Activated naive CD4-positive, alpha-beta T cell treated with Interleukin-2 at 50 U/mL for 16 hours (primary cell): ENCODE measurements at places on chromosomes 16 and 17.

DNA sequence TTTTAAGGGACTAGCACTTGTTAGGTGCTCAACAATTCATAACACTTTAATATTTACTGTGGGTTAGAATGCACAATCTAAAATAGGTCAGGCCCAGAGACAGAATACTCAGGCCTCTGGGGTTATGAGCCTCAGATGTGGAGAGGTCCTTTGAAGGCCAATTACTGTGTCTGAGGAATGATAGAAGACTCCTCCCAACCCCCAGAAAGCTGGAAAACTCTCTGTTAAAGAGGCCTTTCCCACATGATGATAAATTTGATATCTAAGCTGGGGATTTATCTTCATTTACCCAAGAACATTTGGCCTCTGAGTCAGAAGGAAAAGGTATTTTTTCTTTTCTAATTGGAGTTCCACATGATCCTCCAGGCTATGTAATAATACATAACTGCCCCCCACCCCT is 41.1 kb upstream of the MMD start:
- no peak for DNase-seq

GRCh38 chr16:86298758-86299134 is 211.6 kb upstream of the FOXF1 start:
- no peak for DNase-seq

DNA sequence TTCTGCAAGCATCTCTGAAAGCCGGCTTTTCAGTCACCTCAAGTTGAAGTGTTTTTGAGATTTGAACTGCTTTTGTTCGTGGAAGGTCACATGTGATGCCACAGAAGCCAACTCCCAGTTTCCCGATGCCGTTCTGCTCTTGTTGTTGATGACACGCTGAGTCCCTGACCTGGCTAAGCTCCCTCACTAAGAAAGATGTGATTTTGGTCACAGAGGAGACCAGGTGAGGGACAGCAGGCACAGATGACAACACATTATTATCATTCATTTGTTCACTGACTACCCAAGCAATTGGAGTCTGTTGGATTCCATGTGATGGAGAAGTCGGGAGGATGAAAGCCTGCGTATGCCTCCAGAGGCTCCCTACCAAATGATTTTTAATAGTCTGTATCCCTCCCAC is 822.4 kb upstream of the RBFOX1 start:
- no peak for DNase-seq

DNA sequence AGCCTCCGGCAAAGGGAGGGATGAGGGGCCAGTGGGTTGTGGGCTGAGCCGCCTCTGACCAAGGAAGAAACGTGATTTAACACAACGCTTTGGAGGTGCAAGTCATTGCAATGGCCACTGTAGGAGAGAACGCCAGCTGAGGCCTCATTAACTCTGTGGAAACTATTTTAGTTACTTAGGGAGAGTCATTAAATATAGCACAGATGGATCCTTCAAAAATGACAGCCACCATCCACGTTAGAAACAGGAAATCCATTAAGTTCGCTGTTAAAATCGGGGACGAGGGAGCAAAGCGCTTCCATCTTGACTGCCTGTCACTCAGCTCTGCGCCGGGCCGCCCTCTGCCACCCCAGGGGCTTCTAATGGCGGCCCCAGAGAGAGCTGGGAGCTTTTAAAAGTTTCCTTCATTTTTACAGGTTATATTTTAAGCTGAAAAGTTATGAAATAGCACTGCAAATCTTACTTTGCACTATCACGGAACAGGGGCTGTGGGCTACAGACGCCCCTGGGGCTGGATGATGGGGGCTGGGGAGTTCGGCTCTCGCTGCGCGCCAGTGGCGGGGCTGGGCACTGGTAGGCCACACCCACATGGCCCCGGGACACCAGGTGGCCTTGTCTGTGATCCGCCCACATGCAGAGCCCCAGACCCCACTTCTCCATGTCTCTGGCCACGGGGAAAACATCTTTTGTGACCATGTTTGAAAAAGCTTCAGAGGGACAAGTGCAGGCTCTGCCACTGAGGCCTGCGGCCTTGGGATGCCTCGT is 54.6 kb downstream of the LMF1 start:
- no peak for DNase-seq

DNA sequence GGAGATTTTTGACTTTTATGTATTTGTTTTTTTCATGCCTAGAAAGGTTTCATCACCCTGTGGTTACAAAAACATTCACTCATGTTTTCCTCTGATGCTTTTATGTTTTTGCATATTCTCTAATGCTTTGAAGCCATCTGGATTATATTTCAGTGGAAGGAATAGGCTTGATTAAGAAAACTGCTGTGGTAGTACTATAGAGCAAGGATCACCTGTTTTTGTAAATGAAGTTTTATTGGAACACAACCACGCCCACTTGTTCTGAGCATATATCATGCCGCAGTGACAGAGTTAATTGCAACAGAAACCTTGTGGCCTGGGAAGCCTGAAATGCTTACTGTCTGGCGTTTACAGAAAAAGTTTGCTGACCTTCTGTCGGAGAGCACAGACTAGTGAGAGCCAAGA is 11.5 kb downstream of the COX10 start:
- DNase-seq: no peak

- no peak for DNase-seq
Measured at GRCh38 chr16:53771655-53772497, 67.9 kb downstream of the FTO start.

GRCh38 chr17:76147211-76148014 is 6.4 kb upstream of the FOXJ1 start:
- DNase-seq: no peak

DNA sequence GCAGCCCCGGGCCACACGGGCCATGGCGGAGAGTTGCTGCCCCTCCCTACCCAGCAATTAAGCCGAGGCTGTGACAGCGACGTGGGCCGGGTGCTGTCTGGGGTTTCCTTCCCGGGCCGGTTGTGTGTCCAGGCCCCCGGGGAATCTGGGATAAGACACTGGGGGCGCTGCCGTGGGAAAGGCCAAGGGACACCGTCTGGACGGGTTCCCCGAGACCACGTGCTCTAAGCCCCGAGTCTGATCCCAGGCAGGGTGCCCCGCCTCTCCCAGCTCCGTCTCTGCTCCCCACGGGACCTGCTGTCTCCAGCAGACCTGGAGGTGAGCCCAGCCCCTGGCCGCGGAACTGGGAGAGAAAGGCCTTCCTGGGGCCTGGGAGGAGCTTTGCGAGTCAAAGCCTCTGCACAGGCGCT is 92.2 kb downstream of the IRX3 start:
- DNase-seq: no peak

DNA sequence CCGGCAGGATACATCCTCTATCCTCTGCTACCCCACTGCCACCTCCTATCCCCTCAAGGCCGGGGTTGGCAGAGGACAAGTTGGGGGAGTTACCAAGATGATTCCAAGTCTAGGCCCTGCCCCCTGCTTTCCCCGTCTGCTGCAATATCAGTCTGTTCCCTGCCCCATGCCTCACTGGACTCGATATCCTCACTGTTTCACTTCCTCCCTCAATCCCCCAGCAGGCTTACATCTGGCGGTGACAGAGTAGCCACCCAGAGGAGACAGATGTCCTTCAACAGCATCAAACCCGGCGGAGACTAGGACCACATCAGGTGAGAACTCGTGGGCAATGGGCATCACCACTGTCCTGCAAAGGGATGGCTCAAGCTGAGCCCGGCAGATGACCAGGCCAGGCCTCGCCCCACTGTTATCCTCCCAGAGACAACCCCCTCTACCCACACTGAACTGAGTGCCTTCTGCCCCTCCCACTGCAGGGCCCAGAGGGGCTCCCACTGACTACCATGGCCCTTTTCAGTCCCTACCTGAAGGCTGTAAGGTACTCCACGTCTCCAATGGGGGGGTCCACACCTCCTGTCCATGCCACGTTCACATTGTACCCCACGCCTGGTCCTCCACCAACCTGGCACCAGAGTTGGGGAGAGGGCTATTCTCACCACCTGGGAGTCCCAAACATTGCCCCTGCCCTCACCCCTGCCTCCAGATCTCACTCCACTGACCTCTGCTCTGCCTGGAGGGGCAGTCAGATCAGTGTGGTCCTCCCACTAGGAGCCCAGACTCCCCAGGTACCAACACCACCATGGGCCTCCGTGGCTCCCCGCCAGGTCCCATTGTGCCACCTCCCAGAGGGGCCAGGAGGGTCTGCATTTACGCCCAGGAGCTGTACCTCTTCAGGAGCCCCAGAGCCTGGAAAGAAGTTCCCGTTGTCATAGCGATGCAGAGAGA is 9.6 kb downstream of the G6PC3 start:
- no peak for DNase-seq

DNA sequence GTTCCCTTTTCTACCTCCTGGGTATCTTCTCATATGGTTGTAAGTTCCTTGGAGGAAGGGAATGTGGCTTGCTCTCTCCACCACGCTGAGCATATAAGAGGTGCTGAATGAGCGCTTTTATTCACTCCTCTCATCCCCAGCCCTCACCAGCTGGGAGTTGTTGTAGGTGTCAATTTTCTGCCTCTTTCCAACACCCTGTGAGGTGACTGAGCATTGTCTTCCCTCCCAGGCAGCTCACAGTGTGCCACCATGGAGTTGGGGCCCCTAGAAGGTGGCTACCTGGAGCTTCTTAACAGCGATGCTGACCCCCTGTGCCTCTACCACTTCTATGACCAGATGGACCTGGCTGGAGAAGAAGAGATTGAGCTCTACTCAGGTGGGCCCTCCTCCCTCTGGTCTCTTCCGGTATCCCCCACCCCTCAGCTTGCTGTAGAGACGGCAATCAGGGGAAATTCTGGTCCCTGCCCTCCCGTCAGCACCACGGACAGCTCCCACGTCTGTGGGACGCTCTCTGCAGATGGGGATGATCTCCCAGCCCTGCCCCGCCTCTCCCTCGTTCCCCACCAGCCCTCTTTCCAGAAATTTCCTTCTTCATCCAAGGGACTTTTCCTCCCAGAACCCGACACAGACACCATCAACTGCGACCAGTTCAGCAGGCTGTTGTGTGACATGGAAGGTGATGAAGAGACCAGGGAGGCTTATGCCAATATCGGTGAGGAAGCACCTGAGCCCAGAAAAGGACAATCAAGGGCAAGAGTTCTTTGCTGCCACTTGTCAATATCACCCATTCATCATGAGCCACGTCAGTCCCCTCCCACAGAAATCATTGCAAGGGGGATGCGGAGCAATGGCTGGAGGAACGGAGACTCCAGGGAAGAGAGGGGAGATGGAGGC is 18.3 kb downstream of the CIITA start:
- peak; percentile 14 for DNase-seq

- no peak for DNase-seq
Measured at GRCh38 chr16:87971933-87972332, 20.7 kb downstream of the BANP start.

GRCh38 chr17:68326681-68327080 is 35.4 kb downstream of the ARSG start:
- peak; percentile 40 for DNase-seq

GRCh38 chr16:27291106-27291505 is 22.5 kb upstream of the NSMCE1 start:
- DNase-seq: no peak

- DNase-seq: no peak
Measured at GRCh38 chr16:14475370-14476139, 154.5 kb downstream of the PARN start.

DNA sequence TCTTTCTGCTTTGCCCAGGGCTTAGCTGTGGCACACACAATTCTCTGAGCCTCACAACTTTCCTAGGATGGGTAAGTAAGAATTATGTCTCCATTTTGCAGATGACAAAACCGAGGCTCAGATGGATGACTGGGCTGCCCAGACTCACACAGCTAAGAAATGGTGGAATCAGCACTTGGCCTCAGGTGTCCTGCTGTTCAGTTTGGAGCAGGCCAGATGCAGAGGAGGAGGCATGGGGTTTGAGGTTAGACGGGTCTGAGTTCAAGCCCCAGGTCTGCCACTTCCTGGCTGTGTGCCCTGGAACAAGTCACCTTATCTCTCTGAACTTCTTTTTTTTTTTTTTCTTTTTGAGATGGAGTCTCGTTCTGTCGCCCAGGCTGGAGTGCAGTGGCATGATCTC is 1.7 kb upstream of the MEOX1 start:
- DNase-seq: no peak

DNA sequence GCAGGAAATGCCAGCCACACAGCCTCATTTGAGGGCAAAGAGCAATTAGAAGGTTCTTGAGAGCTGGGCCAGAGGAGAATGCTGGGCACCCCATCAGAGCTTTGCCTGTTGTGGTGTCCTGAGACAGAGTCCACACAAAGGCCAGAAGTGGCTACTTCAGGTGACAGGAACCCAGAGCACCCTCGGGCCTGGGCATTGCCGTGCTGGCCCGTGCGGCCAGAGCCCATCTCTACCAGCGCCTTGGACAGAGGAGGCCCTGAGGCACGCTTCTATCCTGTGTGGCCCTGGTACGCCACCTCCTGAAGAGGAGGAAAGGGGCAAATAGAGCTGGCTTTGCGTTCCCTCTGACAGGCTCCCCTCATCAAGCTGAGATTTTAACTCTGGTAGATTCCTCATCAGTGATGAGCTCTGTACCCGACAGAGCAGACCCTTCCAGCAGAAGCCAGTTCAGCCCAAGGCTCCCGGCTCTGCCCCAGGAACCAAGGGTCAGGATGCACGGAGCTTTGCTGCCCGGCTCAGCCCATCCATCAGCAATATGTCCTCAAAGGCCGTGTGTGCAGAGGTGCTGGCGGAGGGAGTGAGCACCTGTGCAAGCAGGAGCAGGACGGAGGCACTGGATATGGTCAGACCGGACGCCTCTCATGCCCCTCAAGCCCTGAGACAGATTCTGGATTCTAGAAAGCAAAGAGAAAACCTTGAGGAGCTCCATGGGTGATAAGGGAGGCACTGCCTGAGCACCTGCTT is 3.4 kb upstream of the RASD1 start:
- DNase-seq: no peak

DNA sequence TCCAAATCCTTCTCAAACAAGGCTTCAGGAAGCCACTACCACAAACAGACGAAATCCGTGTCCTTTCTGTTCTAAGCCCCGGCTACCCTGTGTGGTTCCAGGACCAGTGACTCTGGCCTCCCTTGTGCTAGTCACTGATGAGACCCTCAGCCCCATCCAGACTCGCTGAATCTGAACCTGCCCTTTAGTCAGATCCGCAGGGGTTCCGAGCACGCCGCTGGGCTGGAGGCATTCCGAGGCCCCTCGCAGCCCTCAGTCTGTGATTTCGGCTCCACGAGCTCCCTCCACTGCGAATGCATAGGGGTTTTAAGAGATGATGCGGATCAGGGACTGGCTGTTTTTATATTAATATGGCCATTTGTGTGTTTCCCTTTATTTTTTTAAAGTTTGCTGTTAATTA is 292.7 kb downstream of the IRF8 start:
- DNase-seq: no peak

DNA sequence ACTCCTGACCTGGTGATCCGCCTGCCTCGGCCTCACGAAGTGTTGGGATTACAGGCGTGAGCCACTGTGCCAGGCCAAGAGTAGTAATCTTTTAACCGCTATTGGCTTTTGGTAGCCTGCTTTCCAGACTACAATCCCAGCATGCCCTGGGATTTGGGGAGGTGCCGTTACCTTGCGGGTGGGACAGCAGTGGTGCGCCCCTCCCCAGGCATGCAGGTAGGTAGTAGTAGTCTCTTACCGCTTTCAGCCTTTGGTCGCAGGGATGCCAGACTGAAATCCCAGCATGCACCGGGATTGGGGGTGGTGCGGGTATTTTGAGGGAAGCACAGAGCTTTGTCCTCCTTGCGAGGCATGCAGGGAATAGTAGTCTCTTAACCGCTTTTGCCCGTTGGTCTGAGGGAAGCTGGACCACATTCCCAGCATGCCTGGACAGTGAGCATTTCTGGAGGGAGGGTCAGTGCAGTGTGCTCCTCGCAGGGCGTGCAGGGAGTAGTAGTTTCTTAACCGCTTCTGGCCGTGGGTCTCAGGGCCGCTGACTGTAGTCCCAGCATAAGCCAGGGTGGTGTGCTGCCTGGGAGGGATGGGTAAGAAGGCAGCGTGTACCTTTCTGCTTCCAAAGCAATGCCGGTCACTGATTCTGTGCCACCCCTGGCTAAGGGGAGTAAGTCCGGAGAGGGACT is 1686.8 kb downstream of the TP53TG3F start:
- DNase-seq: no peak

- no peak for DNase-seq
Measured at GRCh38 chr17:46782250-46782953, 36.1 kb downstream of the WNT3 start.
